ENCODE measurements at places on chromosomes 5 and 9. TPM values are rescaled to one million over a fixed set of nuclear protein-coding genes. Genes with fewer than 3 reads are reported as not detected.

DNA sequence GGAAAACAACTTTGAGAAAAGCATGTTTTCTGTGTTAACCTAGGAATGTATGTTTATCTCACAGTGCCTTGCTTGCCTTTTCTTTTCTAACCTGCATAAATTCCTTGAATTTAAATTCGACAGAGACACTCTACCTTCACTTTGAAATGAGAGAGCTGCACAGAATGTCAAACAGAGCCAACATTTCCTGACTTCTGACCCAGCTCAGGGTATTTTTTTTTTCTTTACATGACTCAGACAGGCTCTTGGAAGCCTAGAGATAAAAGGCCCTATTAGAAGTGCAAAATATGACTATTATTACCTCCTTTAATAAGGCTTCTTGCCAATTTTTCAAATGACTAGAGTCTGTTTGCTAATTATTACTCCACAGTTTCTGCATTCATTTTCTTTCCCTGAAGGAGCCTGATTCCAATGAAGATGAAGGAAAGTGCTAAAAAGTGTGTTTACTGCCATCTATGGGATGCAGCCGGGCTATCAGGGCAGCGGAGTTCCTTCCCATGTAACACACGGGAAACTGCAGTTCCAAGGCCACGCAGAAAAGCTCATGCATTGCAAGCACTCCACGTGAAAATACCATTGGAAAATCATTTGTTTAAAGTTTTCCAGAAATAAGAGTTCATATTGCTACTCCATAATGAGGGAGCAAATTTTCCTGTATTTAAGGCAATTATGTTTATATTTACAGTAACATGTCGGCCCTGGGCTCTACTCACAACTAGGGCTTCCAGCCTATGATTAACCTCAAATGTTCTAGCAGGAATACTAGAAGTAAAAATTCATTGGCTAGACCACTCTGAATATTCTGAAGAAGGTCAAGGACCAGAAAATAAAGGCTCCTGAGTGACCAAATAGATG is 485.6 kb downstream of the ZSWIM6 start:
- H3K27me3 ChIP-seq = no peaks in the 10 kb centered on the region
- H3K4me3 ChIP-seq = no peak overlapping the region

DNA sequence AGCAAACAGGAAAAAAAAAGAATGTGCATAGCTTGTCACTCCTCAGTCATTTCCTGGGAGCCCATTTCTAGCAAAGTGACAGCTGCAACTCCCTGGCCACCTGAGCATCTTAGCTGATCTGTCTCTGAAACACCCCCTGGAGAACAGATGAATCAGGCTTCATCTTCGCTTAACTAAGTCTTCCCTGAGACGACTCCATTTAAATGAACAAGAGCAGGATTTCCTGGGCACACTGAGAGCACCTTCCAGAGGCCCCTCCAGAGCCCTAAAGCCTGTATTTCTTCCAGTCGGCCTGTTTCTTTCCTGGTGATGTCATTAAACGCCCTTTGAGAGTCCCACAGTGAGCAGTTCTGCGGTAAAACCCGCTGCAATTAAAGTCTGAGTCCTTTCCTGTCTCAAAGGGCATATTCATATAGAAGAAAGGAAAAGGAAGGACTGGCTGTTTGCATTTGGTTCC is 13.9 kb downstream of the TGFBI start:
- no peaks in the 10 kb centered on the region for H3K36me3 ChIP-seq
- H3K27ac ChIP-seq = no peak overlapping the region
- peaks cover 6% of the 10 kb centered on the region for H3K4me1 ChIP-seq
- no peak for DNase-seq
- H3K27me3 ChIP-seq = no peaks in the 10 kb centered on the region

DNA sequence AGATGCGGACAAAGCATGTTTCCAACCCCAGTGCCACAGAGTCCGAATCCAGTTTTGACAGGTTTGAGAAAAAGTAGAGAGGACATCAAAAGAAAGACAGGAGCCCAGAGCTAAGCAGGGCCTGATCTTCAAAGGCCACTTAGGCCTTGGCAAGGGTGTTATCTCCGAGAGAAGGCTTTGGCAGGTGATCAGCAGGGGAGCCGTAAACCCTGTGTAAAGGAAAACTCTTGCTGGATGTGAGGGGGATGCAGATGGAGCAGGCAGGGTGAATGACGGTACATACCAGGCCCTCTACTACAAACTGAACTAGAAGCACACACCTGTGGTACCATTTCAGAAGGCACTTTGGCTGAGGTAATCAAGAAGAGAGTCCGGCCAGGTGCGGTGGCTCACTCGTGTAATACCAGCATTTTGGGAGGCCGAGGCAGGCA is 1.4 kb upstream of the HNRNPH1 start:
- peaks cover 31% of the 10 kb centered on the region for H3K4me1 ChIP-seq
- peak overlapping the region; percentile 97 for H3K4me3 ChIP-seq
- no peaks in the 10 kb centered on the region for H3K27me3 ChIP-seq
- H3K27ac ChIP-seq = peak overlapping the region; percentile 98
- H3K36me3 ChIP-seq = peaks cover 23% of the 10 kb centered on the region

DNA sequence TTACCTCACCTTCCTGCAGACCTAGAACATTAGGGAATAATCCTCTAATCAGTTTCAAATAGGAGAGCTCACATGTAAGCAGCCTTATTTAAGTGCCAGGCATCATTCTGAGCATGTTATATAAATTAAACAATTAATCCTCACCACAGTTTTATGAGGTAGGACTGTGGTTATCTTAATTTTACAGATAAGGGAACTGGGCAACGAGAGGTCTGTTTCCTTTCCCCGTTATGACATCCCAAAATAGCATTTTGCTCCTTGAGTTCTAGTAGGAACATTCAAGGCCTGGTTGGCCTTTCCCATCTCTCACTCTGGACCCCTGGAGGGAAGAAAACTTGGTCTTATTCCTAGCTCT is 19.1 kb upstream of the IFNB1 start:
- H3K27ac ChIP-seq = peak overlapping the region; percentile 8
- DNase-seq = no peak
- H3K27me3 ChIP-seq = no peaks in the 10 kb centered on the region
- peaks cover 15% of the 10 kb centered on the region for H3K4me1 ChIP-seq
- H3K4me3 ChIP-seq = peak overlapping the region; percentile 49
- H3K36me3 ChIP-seq = no peaks in the 10 kb centered on the region

- no peak overlapping the region for H3K4me3 ChIP-seq
- H3K4me1 ChIP-seq = no peaks in the 10 kb centered on the region
- H3K27ac ChIP-seq = no peak overlapping the region
- H3K27me3 ChIP-seq = no peaks in the 10 kb centered on the region
Observed at GRCh38 chr5:171474230-171474813, 54.9 kb downstream of the FGF18 start.

- H3K27me3 ChIP-seq = no peaks in the 10 kb centered on the region
- peaks cover 10% of the 10 kb centered on the region for H3K4me1 ChIP-seq
- no peak for DNase-seq
- no peaks in the 10 kb centered on the region for H3K36me3 ChIP-seq
Observed at GRCh38 chr5:40479939-40480338, 199.8 kb upstream of the PTGER4 start.

DNA sequence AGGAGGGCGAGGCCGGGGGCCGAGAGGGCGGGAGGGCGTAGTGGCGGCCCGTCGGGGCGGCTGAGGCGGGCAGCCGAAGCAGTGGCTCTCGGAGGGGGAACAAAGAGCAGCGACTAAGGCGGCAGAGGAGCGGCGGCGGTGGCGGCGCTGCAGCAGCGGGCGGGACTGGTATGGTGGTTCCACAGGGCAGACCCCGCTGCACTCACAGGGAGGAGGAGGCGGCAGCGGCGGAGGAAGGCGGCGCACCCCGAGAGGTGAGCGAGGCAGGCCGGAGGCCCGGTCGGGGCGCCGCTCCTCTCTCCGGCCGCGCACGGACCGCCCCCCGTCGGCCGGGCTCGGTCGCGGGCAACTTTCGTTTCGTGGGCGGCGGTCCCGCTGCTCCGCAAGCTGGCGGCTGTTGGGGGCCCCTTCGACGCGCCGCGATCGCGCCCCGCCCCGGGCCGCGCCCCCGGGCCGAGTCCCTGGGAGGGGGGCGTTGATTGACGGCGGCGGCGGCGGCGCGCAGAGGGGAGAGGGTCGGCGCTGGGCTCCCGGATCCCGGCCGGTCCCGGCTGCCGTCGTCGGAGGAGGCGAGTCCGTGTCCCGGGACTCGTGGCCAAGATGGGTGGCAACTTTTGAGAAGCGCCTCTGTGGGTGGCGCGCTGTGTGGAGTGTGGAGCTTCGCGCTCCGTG is 467 bp downstream of the CNOT6 start:
- H3K4me1 ChIP-seq = peaks cover 10% of the 10 kb centered on the region
- H3K4me3 ChIP-seq = peak overlapping the region; percentile 67
- DNase-seq = peak; percentile 71
- peak overlapping the region; percentile 98 for H3K27ac ChIP-seq
- no peaks in the 10 kb centered on the region for H3K27me3 ChIP-seq

The TSSK1B gene
- not detected for polyA plus RNA-seq
